ENCODE measurements at places on chromosomes 5 and 9.

DNA sequence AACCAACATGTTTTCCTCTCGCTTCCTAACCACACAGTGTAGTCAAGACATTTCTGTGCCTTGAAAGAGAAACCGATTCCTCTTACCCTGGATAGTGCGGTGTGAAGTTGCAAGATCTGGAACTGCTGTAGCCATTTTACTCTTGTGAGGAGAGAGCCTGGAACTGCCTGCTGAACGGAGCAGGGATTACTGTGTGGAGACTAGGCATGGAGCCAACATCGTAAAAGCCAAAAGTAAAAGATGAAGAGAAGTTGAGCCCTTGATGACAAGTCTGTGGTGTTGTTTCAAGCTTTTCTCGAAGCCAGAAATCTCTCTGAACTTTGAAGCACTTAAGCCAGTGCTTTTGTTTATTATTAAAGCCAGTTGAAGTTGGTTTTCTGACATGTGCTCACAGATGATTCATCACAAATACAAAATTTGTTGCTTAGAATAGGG, 110.1 kb upstream of the GRIN3A start:
- DNase-seq = peak; percentile 48

- DNase-seq = no peak
These were observed 154.7 kb downstream of the ZDHHC21 start for GRCh38 chr9:14538526-14538925.

- no peak for DNase-seq
These were observed 32.7 kb upstream of the FCN2 start for GRCh38 chr9:134847752-134848432.

- peak; percentile 13 for DNase-seq
These were observed 583.5 kb downstream of the ZNF608 start for GRCh38 chr5:124162767-124163532.

DNA sequence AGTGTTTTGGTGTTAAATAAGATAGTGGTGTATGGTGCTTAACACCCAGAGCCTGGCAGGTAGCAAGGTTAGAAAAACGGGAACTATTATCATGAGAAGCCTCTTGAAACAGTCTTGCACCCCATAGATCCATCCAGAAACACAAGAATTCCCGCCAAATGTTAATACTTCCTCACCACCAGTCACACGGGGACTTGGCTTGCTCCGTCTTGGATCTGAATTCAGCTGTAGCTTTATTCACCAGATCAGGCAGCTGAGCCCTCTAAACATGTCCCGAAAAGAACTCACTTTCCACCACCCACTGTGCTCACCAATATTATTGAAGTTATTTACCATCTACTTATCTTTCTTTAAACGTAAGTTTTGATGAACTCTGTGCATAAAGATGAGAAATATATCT, 101.6 kb upstream of the PTPN3 start:
- no peak for DNase-seq

DNA sequence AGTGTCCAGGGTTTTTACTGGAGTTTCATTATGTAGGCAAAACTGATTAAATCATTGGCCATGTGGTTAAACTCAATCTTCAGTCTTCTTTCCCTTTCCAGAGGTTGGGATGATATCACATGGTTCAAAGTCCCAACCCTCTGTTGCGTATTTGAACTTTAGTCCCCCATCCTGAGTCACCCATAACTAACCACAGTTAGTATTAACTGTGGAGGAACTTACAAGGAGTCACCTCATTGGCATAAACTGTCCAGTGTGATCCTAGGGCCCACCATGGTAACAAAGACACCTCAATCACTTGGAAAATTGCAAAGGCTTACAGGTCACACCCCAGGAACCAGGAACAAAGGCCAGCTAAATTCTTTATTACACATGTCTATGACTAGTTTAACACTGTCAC, 188.5 kb downstream of the COX7C start:
- DNase-seq = no peak

- DNase-seq = peak; percentile 90
These were observed 64.5 kb upstream of the ERBIN start for GRCh38 chr5:65861830-65862241.

GRCh38 chr9:10562581-10563343, 50.0 kb downstream of the PTPRD start:
- peak; percentile 4 for DNase-seq

DNA sequence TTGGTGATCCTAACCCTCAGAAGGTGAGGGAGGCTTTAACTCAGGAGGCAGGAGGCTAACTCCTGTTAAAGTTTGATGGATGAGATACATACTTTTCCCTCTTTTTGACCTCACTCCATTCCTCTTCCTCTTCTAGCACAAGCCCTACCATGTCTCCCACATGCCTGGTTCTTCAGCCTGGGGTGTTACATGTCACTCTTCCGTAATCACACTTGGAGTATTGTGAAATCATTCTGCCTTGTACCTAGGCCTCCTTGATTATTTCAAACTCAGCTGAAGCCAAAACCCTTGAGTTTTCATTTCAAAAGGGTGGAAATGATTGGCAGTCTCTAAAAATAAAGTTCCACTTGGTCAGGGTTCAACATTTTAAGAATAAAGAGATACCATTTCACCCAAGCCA, 1.8 kb downstream of the PLAC8L1 start:
- DNase-seq = peak; percentile 41

GRCh38 chr9:92147030-92147851, 32.0 kb upstream of the SPTLC1 start:
- DNase-seq = peak; percentile 96

DNA sequence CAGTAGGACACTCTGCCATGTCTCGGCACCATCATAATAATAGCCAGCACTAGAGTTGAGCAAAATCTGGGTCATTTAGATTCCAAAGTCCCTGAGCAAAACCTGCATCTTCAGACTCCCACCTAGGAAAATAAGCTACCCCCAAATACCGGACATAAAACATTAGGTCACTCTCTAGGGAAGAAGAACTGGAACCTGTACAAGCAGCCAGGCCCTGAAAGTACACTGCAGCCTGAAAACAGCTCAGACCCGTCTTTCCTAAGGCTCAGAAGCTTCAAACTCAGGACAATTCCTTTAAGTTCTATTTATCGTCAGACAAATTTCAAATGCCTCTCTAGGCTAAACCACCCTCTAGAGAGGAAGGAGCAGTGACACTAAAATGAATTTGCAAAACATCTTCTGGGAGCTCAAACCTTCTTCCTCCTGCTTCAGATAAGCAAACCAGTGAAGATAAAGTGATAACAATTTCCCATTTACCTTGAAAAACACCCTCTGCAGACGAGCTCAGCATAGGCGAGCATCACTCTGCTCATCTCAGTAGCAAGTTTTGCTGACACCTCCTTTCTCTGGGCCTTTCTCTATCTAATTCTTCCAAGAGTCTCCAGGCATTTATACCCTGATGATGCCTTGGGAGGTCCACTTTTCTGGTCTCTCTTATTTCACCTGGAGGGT, 34.0 kb downstream of the ADAM19 start:
- DNase-seq = peak; percentile 26

DNA sequence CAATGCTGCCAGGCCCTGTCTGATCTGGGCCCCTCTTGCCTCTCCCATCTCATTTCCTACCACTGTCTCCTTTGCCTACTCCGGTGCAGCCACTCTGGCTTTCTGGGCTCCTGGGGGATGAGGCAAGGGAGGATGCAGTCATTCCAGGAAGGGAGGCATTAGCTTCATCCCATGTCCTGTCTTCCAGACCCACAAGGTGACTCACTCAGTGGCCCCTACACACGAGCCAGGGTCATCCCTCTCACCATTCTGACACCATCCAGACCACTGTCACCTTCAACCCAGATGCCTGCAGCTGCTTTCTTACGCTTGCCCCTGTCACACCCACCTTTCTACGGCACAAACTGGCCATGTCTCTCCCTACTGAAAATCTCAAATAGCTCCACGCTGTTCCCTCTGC, 19.1 kb downstream of the ACSL6 start:
- no peak for DNase-seq

GRCh38 chr5:88049737-88050136, 218.9 kb downstream of the TMEM161B start:
- DNase-seq = no peak

Measured in iris pigment epithelial cell (primary cell).